NCI-H2029 treated with DMSO at 0.1 percent for 48 hours (cell line): ENCODE measurements at places on chromosomes 2 and 18.

DNA sequence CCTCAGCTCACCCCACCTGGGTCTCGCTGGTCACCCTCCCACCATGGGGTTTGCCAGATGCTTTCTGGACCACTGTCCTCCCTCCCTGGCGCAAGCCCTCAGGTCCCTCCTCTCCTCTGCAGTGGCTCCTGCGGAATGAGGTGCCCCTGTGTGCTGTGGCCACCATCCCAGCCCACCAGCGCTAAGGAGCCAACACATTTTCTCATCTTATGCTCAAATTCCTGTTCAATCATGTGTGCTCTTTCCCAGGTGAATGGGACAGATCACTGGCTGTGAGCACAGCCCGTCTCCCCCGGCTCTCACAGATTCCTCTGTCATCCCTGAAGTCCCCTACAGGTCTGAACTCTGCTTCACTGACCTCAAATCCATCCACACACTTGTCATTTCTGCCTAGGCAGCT, 15.2 kb upstream of the CCDC74B start:
- DNase-seq = no peak

GRCh38 chr18:48892146-48892855, 58.5 kb downstream of the SMAD7 start:
- no peak for DNase-seq

DNA sequence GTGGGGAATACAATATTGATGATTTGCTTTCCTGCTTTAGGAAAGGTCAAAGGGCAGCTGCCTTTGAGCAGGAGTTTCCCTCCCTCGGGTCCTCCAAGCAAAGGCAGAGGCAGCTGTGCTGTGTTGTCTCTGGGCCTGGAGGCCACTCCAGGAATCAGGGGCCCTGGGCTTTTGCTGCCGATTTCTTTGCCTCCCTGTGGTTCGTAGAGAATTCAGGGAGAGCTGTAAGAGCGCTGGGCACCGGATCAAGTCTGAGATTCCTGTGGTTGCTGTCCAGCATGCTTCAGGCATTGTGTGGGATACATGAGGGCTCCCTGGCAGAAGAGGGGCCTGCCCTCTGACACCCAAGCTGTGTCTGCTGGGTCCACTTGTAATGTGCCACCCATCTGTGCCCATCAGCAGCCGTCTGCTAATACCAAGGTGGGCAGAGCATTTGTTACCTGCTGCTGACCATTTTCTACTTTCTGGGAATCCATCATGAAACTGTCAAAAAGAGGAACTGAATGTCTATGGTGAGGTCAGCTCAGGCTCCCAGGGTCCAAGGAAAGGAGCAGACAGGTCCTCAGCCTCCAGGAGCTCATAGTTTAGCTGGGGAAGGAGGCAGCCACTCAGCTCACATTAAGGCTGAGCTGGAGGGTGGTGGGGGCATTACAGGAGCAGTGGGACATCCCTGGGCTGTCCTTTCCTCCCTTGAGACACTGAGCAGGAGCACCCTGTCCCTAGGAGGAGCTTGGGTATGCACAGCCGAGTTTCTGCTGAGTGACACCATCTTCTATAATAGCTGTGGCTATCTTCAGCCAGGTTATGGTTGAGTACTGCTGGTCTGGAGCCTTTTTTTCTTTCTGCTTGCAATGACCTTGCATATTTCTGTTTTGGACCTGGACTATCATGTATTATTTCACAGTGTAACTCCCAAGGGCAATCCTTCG, 68.5 kb downstream of the CTIF start:
- DNase-seq = no peak

GRCh38 chr2:31219131-31219969, 2.0 kb upstream of the CAPN14 start:
- no peak for DNase-seq

GRCh38 chr2:26561376-26561775, 79.8 kb downstream of the CIB4 start:
- DNase-seq = no peak

- DNase-seq = no peak
These were observed 5.6 kb upstream of the GPR17 start for GRCh38 chr2:127640082-127641072.

DNA sequence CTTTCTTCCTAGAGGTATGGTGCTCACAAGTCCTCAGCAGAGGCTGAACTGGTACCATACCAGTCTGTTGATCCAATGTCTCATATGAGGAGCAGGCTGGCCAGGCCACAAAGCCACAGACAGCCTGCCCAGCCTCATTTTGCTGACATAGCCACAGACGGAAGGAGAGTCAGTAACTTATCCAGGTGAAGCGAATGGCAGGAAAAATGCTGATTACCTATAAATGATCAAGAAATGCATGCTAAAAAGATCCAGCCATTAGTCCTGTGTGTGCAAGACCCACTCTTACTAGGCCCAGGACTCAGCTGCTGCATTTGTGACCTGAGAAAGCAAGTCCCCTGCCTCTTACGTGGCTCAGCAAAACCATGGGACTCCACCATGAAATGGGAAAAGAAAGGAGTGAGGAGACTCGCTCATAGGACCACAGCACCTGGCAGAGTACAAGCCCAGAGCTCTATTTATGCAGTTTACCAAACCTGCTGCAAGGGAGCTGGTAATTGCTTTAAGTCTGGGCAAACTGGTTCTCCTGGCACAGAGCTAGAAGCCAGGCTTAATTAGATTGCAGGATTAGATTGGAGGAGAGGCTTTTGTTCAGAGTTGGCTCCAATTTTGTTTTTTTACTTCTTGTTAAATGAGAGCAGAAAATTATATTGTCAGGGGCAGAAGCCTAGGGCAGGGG, 19.0 kb downstream of the RHOB start:
- DNase-seq = peak; percentile 44

- DNase-seq = no peak
These were observed 49.3 kb downstream of the CD226 start for GRCh38 chr18:69898241-69898861.

- DNase-seq = no peak
These were observed 13.7 kb downstream of the PMS1 start for GRCh38 chr2:189797902-189798301.
